ENCODE measurements at places on chromosomes 5 and 9.

DNA sequence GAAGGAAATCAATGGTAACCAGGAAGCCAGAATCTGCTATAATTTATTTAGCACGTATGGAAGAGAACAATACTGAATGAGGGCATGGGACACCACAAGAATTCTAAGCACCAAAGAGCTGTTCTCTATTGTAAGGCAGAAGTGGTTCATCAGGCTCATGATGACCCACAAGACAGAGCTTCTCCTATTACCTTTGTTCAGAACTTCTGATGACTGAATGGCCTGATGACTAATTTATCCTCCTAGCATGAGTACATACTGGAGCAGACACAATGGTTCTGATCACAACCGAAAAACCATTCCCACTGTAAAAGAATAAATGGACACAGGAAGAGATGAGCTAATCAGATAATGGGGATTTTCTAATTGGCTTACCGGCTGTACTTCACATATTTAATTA is 329.8 kb upstream of the PDE4D start:
- DNase-seq, result no peak

GRCh38 chr5:1264211-1264610 is 30.7 kb downstream of the TERT start:
- DNase-seq, result no peak

GRCh38 chr5:146273109-146273508 is 65.5 kb upstream of the POU4F3 start:
- DNase-seq, result no peak

DNA sequence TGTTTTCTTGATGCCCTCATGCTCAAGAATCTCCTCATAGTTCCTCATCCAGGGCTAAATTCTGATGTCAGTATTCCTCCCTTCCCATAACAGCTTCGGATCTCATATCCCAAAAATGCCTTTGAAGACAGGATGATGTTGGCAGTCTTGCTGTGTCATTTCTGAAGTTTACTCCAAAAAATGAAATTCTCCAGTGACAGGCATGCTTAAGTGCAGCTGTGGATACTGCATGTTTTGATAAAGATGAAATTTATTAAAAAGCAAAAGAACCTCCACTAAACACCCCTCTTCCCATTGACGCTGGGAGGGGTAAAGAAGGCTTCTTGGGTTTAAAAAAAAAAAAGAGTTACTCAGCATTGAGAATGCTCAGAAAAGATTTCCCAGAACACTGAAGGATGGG is 43.1 kb downstream of the NDST1 start:
- no peak for DNase-seq

DNA sequence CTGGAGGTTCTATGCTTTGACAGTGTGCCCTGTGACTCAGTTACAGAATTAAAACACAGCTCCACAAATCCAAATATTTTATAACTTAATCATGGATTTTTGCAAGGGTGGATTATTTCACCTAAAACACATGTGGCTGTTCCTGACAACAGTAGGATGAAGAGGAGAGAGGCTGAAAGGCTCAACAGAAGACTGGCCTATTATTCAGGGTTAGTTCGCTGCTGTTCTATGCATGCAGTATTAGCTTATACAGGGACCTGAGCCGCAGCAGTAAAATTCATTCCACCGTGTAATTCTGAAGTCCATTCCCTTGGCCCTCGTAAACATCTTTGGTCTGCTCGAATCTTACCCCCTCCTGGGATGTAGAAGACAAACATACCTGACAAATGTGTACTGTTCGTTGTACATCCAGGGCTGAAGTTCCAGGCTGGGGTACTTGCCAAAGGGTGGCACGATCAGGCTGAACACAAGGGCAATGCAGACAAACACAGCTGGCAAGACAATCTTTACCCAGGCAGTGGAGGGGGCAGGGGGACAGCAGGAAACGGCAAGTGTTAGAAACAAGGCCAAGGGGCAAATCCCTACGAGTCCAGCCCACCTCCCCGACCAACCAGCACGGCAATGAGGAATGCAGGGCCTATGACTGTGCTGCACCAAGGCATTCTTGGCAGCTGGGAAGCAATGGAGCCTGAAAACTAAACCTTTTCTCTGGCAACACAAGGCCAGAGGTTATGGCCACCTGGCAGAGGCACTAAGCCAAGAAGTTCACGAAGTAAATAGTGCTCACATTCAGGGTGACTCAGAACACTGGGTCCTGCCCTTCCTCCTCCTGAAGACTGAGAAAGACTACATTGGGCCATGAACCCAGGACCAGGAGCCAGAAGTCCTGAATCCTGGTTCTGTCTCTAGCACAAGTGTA is 46.8 kb downstream of the NIPSNAP3B start:
- DNase-seq, result no peak

GRCh38 chr5:136455409-136455808 is 90.1 kb upstream of the TRPC7 start:
- no peak for DNase-seq

GRCh38 chr5:172973931-172974330 is 9.6 kb upstream of the ATP6V0E1 start:
- no peak for DNase-seq

DNA sequence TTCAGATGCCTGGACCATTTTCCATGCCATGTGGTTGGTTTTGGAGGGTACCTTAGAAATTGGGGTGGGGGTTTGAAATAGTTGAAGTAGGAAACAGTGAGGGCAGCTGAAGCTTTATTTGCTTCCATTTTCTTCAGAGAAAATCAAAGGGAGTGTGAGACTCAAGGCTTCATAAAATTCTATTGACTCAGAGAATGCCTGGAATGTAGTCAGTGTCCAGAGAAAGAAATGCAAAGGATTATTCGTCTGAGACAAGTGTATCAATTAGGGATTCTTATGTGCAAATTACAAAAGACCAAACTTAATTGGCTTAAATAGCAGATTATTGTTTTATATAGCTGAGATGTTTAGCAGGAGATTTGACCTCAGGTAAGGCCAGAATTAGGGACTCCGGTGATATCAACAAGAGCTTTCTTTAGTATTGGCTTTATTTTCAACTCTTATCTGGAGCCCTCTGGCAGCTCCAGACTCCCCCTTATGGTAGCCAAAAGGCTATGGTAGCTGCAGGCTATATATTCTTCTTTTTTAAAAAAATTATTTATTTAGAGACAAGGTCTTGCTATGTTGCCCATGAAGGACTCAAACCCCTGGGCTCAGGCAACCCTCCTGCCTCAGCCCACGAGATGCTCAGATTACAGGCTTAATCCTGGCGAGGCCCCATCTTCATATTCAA is 38.9 kb downstream of the PTTG1 start:
- no peak for DNase-seq

DNA sequence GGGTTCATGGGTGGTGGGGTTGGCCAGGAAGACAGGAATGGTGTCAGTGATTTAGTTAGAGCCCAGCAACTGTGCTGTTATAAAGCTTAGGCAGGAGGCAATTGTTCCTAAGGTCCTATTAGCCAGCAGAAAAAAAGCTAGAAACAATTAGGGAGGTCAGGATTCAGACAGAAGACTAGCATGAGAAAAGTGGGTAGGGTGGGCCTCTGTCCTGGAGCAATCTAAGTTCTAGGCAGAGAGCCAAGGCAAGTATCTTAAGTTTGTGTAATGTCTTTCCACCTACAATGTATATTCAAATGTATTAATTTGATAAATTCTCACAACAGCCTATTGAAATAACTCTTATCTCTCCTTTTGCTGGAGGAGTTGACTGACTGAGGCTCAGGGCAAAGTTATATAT is 6.1 kb upstream of the ZFAND5 start:
- no peak for DNase-seq

- DNase-seq, result no peak
Observed at GRCh38 chr5:171757853-171758535, 27.6 kb upstream of the SMIM23 start.

- DNase-seq, result no peak
Observed at GRCh38 chr9:37927132-37927531, 23.2 kb upstream of the SLC25A51 start.

GRCh38 chr9:137199411-137200121 is 975 bp downstream of the TPRN start:
- no peak for DNase-seq

- no peak for DNase-seq
Observed at GRCh38 chr9:20200991-20201431, 412.2 kb upstream of the SLC24A2 start.

DNA sequence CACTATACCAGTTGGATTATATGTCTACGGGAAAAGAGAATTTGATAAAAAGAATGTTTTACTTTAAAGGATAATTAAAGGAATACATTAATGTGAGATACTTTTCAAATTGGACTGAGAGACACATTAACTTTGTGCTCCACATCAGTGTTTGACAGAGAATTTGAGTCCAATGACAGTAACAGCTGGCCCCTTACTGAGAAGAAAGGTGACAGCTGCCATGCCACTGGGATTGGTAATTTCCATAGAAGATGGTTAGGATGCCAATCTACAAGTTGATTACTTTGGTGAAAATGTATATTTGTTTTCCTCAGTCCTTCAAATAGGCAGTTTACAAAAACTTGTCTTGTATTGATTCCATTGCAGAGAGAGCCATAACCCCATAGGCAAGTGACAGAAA is 578.4 kb downstream of the SLCO4C1 start:
- no peak for DNase-seq

DNA sequence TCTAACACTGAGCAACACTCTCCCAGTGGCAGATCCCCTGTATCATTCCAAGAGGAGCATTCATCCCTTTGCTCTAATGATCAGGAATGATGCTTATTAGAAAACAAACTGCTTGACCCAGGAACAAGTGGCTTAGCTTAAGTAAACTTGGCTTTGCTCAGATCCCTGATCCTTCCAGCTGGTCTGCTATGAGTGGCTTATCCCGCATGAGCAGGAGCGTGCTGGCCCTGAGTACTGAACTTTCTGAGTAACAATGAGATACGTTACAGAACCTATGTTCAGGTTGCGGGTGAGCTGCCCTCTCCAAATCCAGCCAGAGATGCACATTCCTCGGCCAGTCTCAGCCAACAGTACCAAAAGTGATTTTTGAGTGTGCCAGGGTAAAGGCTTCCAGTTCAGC is 29.7 kb downstream of the GABRP start:
- DNase-seq, result no peak

DNA sequence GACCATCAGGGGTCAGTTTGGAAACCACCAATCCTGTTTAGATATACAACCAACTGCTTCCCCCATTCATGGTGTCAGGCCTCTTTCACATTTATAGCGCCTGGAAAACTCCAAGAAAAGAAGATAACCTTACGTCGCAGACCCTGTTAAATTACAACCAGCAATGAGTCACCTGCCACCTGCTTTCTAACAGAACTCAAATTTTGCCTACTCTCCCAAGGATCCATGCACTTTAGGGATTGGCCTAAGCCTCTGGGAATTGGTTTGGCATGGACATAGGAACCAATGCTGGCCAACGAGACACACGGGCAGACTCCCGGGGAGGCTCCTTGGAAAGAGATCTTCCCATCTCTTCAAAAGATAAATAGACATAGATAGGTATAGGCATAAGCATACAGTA is 87.0 kb downstream of the FEM1C start:
- no peak for DNase-seq

DNA sequence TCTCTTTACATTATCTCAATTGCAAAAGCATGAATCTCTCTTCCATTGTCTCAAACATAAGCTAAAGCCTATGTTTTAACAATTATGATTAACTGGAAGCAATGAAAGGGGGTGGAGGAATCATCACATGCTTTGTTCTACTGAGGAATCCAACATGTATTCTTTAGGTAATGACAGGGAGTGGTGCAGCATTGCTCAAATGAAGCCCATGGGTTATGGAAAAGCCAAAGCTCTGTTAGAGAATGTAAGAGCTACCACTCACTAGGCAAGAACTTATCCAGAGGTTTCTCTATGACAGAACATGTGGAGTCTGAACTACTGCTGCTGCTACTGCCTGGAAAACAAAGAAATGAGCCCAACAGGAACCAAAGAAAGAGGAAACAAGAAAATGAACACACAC is 28.7 kb downstream of the KIF3A start:
- no peak for DNase-seq

DNA sequence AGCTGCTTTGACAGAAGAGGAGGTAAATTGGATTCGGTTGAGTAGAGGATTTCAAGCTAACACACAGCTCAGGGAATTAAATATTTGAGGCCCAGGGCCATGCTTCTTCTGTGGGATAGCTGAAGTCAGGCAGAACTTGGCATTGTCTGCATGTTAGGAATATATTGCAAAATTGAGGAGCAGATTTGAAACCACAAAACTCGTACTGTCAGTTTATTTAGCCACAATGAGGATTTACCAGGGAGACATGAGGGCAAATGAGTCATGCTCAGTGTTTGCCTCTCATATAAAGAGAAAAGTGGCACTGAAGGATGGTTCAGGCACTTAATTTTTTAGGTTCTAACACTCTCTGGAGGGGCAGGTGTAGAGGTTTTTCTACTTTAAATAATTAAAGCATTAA is 83.0 kb upstream of the PRLR start:
- no peak for DNase-seq

- DNase-seq, result no peak
Observed at GRCh38 chr9:112180387-112180881, 5.3 kb upstream of the SUSD1 start.

- DNase-seq, result no peak
Observed at GRCh38 chr9:87275047-87275725, 222.5 kb upstream of the DAPK1 start.

DNA sequence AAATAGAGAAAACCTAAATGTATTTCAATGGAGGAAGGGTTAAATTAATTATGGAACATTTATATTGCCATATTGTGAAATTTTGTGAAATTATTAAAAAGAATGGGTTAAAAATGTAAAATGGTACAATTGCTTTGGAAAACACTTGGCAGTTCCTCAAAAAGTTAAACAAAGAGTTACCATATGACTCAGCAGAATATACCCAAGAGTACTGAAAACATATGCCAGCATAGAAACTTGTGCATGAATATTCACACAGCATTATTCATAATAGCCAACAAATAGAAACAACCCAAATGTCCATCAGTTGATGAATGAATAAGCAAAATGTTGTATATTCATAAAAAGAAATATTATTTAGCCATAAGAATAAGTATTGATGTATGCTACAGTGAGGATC is 181.0 kb upstream of the MAST4 start:
- no peak for DNase-seq

DNA sequence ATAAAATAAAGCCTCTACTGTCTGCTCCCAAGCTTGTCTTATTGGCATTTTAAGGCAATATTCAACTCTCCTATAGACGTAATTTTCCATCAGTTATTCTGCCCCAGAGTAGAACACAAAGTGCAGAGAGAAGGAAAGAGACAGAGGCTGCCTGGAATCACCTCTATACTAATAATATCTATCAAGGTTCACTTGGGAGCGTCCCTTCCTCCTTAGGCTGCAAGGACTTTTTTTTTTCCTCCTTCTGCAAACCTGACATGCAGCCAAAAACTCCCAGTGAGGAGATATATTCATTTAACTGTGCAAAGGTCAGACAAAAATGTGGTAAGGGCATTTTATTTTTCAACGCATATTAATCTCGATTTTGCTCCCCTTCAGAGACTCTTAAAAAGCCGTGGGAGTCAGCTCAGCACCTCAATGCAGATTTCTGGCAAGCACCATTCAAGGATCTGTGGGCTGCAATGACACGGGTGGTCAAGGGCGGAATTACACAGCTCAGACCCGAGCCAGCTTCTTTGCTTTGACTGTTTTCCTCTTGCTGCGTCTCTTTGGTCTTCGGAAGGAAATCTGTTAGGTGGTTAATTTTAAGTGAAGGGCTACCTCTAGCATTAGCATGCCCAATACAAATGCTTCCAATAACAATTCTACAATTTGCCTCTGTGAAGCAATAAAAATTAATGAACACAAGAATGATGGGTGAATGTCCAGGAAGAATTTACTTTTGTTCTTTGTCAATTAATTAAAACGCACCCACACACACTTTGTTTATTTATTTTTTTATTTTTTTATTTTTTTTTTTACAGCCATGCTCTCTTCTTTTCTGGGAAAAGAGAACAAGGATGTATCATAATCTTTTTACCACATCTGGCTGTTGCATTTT is 587.7 kb upstream of the GRAMD2B start:
- peak; percentile 5 for DNase-seq

All from hippocampal formation (tissue), 2 donors.